ENCODE measurements at places on chromosomes 1 and 21.
A peak's percentile ranks its signal among the peaks of the same experiment; 100 is the strongest.

DNA sequence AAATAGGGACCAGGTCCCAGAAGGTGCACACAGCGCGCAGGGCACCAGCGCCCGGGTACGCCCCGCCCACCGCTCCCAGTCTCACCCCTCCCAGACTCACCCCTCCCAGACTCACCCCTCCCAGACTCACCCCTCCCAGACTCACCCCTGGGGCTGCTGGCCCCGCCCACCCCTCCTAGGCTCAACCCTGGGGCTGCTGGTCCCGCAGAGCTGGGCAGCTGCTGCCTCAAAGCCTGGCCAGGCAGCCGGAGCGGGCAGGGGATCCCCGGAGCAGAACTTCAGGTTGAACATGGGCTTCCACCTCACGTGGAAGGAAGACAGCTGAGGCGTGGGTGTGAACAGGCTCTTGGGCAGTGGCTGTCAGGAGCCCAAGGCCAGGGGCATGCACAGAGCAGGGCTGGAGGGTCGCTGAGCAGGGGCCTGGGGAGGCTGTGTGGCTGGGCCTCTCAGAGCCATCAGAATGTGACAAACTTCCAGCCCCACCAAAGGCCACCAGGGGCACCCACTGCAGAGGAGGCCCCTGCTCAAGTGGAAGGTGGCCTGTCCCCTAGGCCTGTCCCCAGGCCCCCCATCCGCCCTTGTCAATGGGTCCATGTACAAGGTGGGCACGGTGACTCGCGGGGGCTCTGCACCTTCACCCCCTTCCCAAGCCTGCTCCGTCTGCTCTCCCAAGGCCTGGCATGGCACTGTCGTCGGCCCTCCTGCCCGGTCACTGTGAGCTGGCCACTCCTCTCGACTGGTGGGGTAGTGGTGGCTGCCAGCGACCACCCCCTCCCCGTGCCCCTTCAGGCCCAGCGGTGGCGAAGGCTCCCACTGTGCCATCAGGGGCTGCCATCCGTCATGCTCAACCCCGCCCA is 20.4 kb upstream of the SUMO3 start:
- no peak for DNase-seq

DNA sequence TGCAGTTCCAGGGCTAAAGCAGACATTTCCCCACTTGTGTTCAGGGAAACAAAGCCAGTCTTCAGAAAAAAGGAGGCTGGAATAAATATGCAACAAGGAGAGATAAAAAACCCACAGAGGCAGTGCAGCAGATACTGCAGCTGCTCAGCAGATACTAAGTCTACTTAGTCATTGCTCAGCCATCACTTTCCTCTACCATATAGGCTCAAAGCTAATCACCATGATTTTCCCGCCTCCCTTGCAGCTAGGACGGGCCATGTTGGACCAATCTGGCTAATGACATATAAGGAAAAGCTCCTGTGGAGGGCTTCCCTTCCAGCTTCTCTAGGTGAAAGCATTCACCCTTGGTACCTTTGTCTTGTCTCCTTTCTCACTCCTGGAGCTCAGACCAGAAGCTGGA is 10.0 kb upstream of the EFHD2 start:
- no peak for DNase-seq

GRCh38 chr1:99851850-99852454 is 1.8 kb downstream of the AGL start:
- DNase-seq, result no peak

DNA sequence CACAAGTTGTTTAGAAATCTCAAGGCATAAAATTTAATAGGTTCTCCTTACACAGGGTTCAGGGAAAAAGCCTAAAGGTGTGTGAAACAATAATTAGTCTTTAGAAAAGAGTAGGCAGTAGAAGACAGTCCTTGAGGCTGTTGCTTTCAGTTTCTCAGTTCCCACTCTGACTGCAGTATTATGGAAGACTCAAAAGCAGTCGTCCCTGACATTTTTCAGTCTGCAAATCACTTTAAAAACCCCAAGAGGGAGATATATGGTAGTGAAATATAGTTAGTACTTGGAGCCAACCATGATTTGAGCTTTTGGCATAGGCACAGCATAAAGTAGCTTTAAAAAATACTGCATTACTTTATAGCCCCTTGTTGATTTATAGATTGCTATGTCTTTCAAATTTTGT is 299.7 kb downstream of the OLFM3 start:
- DNase-seq, result peak; percentile 1

GRCh38 chr1:186511761-186512637 is 51.1 kb upstream of the PDC start:
- no peak for DNase-seq

DNA sequence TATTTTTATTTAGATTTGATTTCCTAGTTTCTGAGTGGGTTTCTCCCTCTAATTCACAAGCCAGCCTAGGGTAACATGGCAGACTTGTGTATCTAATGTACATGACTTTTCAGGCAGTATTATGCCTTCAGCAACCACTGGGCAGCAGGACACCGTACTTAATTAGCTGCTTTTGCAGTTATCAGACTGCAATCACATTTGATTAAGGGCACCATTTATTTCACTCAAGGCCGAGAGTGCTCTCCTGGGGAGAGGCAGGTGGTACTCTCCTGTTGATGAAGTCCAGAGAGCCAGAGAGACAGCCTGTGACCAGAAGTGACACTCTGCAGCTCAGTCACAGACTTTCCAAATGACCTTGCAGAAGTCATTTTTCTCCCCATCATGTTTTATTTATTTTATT is 18.7 kb downstream of the CYYR1 start:
- DNase-seq, result no peak

DNA sequence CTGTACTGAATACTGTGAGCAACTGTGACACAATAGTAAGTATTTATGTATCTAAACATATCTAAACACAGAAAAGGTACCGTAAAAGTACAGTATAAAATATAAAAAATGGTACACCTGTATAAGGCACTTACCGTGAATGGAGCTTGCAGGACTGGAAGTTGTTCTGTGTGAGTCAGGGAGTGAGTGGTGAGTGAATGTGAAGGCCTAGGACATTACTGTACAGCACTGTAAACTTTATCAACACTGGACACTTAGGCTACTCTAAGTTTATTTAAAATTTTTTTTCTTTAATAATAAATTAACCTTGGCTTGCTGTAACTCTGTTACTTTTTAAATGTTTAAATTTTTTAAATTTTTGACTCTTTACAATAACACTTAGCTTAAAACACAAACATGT is 24.5 kb upstream of the SHCBP1L start:
- DNase-seq, result no peak

DNA sequence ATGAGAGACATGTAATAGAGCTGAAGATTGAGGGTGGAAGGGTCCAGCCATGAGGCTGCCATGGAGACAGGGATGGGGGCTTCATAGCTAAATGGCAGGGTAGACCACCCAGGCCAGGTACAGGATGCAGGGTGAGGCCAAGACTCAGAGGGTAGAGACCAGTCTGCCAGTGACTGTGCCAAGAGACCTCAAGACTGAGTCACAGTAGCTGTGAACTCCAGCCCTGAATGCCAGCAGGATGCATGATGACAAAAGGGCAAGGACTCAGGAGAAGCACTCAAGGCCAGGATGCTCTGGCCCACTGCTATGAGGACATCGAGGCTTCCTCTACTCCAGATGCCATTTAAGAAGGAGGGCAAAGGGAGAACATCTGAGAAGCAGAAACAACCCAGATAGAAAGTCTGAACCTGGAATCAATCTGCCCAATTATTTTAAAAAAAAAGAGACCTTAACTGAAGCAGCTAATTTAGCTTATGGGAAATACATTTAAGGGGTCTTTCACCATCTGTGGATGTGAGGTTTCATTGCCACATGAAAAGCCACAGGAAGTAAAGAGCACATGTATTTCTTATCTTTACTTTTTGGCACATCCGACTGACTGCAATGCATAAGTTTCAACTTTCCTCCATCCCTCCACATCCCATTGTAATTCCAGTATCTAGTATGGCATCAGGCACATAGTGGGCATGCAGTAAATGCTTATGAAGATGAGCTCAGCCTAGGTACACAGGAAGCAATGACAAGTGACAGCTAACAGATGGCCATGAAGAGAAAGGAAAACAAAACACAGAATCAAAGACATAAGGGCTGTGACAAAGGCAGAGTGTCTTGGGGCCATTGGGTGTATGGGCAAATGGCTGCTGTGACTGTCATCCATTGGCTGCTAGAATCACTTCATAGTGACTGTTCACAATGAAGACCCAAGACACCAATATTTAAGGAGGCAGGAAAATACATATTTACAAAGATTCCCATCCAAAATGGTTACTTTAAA is 40.2 kb downstream of the SUSD4 start:
- no peak for DNase-seq

DNA sequence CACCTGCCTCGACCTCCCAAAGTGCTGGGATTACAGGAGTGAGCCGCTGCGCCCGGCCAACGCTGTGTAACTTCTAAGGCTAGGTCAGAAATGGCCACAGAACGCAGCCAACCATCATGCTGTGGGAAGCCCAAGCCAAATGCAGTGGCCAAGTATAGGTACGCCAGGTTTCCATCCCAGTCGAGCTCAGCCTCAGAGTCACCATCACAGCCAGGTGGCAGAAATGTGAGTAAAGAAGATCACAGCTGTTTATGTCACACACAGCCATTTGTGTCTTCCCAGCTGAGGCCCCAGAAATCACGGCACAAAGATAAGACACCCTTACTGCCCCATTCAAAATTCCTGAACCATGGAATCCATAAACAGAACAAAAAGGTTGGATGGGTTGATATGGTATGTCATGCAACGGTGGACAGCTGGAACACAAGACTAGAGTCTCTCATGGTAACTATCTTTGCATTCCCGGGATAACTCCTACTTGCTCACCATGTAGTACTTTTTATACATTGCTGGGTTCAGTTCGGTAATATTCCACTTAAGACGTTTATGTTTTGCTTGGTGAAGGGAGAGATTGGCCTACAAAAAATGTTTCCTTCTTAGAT is 84.3 kb downstream of the SLC45A1 start:
- DNase-seq, result no peak

GRCh38 chr21:44078411-44078981 is 28.7 kb upstream of the PWP2 start:
- DNase-seq, result no peak

DNA sequence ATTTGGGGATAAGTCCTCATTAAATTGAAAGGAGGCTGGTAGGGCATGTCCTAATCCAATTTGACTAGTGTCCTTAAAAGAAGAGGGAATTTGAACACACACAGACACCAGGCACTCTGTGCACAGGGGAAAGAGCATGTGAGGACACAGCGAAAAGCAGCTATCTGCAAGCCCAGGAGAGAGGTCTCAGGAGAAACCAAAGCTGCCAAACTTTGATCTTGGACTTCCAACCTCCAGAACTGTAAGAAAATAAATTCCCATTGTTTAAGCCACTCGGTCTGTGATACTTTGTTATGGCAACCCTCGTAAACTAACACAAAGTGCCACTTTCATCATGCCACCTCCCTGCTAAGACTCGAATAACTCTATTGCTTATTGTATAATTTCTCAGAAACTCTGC is 13.8 kb downstream of the PLA2G4A start:
- DNase-seq, result no peak

DNA sequence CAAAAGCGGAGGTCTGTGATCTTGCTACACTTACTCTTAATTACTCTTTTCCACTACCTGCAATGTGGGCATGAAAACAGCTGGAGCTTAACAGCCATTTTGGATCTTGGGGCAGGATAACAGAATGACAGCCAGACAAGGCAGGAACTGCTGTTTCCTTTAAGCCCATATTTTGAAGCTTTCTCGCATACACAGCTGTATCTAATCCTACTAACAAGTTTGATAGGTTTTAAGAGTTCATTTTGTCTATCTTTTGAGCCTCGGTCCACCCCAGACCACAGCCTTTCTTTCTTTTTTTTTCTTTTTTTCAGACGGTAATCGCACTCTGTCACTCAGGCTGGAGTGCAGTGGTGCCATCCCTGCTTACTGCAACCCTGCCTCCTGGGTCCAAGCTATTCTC is 42.4 kb upstream of the CRB1 start:
- no peak for DNase-seq

GRCh38 chr1:164630626-164631396 is 71.8 kb downstream of the PBX1 start:
- DNase-seq, result no peak

- no peak for DNase-seq
Measured at GRCh38 chr1:232322162-232322734, 307.7 kb downstream of the SIPA1L2 start.

DNA sequence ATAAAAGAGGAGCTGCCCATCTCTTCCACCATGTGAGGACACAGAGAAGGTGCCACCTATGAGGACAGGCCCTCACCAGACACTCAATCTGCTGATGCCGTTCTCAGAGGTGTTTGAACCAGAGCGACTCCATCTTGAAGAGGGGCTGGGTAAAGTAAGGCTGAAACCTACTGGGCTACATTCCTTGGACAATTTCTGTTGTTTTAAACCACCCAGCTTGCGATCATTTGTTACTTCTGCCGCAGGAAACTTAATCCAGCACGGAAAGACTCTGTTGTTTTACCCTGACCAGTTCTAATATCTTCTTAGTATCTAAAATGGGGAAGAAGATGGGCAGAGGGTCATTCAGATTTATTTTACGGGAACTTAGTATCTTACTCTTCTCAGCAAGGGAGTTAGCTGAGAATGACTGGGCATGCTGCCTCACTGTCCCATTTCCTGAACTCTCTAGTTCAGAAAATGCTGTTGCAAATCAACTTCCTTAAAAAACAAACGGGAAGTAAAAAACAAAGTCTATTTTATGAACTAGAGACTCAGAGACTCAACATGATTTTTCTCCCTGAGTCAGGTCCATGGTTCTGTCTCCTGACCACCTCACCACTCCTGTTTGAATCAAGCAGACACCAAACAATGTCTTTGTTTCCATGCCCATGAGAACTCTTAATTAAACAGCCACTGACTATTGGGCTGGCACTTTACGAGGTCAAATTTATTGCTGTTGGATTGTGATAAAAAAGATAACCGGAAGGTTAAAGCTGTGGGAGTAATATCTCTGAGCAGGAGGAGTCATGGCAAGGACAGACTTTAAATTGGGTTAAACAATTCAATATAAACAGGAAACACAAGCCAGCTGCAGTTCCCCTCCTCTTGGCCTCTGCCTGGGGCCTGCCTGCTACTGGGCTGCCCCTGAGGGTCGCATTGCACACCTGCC is 23.8 kb upstream of the IFNAR1 start:
- DNase-seq, result peak; percentile 7

- DNase-seq, result peak; percentile 38
Measured at GRCh38 chr1:157490467-157491165, 61.7 kb downstream of the FCRL5 start.

DNA sequence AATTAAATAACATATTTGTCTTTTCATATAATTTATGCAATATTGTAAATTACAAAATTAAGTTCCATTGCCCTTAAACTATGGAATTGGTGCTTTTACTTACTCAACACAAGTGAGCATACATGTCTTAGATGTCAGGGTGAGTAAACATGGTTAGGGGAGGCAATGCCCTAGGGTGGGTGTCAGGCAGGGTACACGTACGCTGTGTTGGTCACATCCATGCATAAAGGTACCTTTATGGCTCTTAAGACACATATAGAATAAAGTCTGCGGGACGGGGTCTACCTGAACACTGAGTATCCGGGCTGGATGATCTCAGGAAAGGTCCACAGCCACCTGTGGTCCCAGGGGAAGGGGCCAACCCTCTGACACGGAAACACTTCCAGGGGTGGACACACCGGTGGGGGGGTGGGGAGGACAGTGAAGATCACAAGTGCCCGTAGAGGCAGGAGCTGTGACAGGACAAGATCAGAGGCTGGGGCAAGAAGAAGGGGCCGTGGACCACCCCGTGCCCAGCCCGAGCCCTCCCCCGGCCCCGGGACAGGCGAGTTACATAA is 720 bp downstream of the LIN9 start:
- DNase-seq, result no peak

Data from foreskin melanocyte (primary cell).